Immature natural killer cell (primary cell): ENCODE measurements at places on chromosomes 1 and 21. TPM values are rescaled to one million over a fixed set of nuclear protein-coding genes. Genes with fewer than 3 reads are reported as not detected.

DNA sequence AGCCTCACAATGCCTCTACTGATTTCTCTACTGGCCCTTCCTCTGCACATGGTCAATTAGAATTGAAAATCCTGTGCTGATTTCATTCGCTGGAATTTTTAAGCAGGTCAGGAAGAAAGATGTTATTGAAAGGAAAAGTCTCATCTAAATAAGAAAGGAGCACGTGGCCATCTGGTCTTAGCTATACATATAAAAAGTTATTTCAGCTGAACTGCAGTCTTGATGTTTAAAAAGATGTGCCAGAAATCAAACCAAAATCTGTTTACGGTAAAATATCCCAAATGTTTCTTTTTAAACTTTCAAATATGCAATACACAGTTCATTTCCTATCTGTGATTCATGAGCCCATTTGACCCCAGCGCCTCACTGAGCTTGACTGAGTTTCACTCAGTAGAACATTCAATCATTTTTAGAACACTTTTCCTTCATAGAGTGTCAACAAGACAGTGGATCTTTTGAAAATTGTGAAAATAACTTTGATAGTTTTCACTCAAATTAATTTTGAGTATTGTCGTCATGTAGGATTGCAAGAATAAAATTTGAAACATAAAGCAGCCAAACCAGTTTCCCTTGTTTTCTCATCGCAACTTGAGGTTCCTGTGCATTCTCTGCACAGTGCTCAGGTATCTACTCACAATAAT is 293.6 kb downstream of the PTPRC start:
- no peak for DNase-seq
- H3K4me1 ChIP-seq = peaks cover 33% of the 10 kb centered on the region
- no peak overlapping the region for H3K27ac ChIP-seq
- no peaks in the 10 kb centered on the region for H3K27me3 ChIP-seq

- H3K27me3 ChIP-seq = peaks cover 35% of the 10 kb centered on the region
- H3K4me1 ChIP-seq = peaks cover 45% of the 10 kb centered on the region
- peaks cover 13% of the 10 kb centered on the region for H3K36me3 ChIP-seq
- H3K27ac ChIP-seq = peak overlapping the region; percentile 100
- DNase-seq = peak; percentile 32
These were observed 1.7 kb upstream of the JUN start for GRCh38 chr1:58785442-58786058.

- no peaks in the 10 kb centered on the region for H3K4me1 ChIP-seq
- H3K36me3 ChIP-seq = no peaks in the 10 kb centered on the region
- H3K27ac ChIP-seq = no peak overlapping the region
These were observed 493.2 kb upstream of the NFIA start for GRCh38 chr1:60589046-60589748.

GRCh38 chr1:108570128-108570527 is 10.2 kb downstream of the EEIG2 start:
- DNase-seq = peak; percentile 42
- no peaks in the 10 kb centered on the region for H3K27me3 ChIP-seq
- H3K36me3 ChIP-seq = no peaks in the 10 kb centered on the region
- H3K27ac ChIP-seq = no peak overlapping the region

DNA sequence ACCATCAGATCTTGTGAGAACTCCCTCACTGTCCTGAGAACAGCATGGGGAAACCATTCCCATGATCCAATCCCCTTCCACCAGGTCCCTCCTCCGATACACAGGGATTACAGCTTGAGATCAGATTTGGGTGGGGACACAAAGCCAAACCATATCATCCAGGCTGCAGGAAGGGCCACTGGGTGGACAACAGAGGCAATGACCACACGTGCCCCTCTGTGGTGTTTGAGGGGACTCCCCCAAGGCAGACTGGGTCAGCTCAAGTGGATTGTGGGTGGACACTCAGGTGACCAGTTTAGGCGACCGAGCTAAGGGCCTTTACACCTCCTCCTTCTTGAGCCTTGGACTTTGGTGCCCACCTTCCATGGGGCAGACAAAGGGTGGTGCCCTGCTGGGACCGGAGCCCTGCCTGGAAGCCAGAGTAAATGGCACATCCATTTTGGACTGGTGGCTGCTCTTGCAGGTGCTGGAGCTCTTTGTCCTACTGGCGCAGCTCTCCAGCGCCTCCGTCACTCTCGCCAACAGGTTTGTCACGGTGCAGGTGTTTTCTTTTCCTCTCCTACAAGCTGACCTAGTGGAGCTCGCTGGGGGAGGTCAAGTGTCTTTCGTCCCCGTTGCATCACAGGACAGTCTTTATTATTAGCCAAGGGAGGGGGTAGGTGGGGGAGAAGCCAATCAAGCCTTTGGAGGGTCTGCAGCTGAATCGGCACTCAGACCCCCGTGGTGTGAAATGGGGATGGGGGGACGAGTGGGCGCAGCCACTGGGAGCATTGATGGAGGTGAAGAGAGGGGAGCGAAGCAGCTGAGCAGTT is 37.6 kb downstream of the CRYAA start:
- no peak for DNase-seq
- no peak overlapping the region for H3K27ac ChIP-seq
- H3K4me1 ChIP-seq = no peaks in the 10 kb centered on the region

DNA sequence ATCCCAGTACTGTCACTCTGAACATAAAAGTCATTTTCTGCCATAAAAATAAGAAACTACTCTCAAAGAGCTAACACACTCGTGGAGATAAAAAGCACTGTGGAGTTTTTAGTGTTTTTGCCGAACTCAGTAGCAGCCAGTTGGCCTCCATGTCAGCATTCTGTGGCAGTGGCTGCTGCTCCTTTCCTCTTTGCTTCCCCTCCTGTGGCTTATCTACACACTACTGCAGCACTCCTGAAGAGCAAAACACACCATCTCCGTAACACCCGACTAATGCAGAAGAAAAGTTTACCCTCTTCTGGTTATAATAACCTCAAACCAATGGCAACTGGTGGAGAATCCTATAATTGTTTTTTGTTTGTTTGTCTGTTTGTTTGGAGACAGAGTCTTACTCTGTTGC is 44.9 kb downstream of the RAB3GAP2 start:
- no peak overlapping the region for H3K27ac ChIP-seq
- DNase-seq = no peak
- peaks cover 81% of the 10 kb centered on the region for H3K4me1 ChIP-seq
- H3K4me3 ChIP-seq = no peak overlapping the region
- peaks cover 3% of the 10 kb centered on the region for H3K27me3 ChIP-seq

- H3K4me1 ChIP-seq = no peaks in the 10 kb centered on the region
- peaks cover 2% of the 10 kb centered on the region for H3K27me3 ChIP-seq
- DNase-seq = no peak
- no peak overlapping the region for H3K27ac ChIP-seq
These were observed 109.5 kb downstream of the ERG start for GRCh38 chr21:38388647-38389353.

DNA sequence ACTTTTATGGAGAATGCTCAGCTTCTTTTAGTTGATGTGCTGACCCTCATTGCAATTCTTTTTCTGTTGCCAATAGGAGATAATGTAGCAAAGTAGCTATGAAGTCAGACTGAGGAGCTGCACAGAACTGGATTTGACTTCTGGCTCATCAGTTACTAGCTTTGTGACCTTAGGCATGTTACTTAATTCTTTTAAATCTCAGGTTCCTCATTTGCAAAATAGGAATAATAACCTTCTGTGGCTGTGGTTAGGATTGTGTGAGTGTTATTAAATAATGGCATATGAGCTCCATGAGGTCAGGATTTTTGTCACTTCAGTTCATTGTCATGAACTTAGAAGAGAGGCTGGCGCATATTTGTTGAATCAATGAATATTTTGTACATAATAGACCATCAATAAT is 237.6 kb upstream of the SGIP1 start:
- no peak overlapping the region for H3K27ac ChIP-seq
- no peak overlapping the region for H3K4me3 ChIP-seq
- peaks cover 8% of the 10 kb centered on the region for H3K27me3 ChIP-seq

GRCh38 chr1:175204330-175204729 is 11.8 kb upstream of the KIAA0040 start:
- peak overlapping the region; percentile 15 for H3K27ac ChIP-seq
- H3K4me3 ChIP-seq = no peak overlapping the region
- H3K36me3 ChIP-seq = no peaks in the 10 kb centered on the region
- no peaks in the 10 kb centered on the region for H3K27me3 ChIP-seq

DNA sequence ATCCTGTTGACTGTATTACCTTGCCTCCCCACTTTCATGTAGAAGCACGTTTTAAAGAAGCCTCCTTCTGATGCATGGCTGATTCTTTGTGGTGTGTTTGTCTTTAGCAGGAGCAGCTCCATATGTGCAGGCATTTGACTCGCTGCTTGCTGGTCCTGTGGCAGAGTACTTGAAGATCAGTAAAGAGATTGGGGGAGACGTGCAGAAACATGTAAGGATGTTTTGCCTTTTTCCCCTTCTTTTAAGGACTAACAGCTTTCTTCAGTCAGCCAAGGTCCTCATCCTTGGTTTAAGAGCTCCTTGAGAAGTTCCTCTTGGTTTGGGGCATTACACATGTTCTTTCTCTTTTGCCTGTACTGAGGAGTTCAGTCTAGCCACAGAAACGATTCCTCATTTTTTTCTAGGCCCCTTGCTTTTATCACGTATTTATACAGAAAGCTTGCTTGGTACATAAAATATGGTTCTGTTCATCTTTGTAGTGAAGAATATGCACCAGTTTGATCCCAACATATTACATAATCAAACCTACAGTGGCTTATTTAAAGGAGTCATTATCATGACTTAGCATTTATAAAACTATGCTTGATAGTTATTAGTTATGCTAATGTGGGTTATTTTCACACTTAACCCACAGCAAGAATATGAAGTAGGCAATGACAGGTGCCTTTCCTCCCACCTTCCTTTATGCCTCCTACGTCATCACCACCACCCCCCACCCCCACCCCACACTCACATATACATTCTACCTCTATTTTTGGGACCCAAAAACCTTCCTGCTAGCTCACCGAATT is 19.6 kb downstream of the CAP1 start:
- peak overlapping the region; percentile 95 for H3K27ac ChIP-seq
- peaks cover 28% of the 10 kb centered on the region for H3K36me3 ChIP-seq
- H3K27me3 ChIP-seq = no peaks in the 10 kb centered on the region
- DNase-seq = no peak

GRCh38 chr1:24683713-24684162 is 40.6 kb downstream of the SRRM1 start:
- H3K4me3 ChIP-seq = no peak overlapping the region
- peaks cover 4% of the 10 kb centered on the region for H3K36me3 ChIP-seq
- H3K27ac ChIP-seq = no peak overlapping the region

- no peaks in the 10 kb centered on the region for H3K4me1 ChIP-seq
- no peak overlapping the region for H3K27ac ChIP-seq
- peaks cover 2% of the 10 kb centered on the region for H3K27me3 ChIP-seq
- no peak overlapping the region for H3K4me3 ChIP-seq
- peaks cover under 1% of the 10 kb centered on the region for H3K36me3 ChIP-seq
These were observed 18.5 kb downstream of the ALDH4A1 start for GRCh38 chr1:18883636-18884418.

DNA sequence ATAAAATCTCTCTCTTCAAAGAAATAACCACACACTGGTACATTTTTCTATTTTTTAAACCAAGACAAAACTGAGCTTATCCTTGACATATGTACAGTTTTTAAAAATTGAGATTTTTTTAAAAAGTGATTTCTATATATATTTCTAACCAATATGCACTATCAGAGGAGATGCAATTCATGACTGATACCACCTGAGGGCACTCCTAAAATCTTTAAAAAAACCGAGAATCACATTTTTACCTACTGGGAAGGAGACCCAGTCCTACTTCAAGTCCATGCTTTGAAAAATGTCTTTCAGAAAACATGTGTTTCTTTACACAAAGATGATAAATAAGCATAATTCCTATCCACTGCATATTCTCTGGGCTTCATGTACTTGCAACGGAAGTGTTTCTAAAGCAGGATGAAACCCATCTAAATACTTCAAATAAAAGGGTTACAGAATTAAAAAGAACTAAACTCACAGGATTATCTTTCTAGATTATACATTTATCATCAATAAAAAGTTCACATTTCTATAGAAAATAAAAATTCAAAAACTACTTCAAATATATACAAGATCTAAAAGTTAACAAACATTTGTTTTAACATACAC is 98.6 kb downstream of the ENAH start:
- H3K4me1 ChIP-seq = no peaks in the 10 kb centered on the region
- H3K27ac ChIP-seq = no peak overlapping the region

DNA sequence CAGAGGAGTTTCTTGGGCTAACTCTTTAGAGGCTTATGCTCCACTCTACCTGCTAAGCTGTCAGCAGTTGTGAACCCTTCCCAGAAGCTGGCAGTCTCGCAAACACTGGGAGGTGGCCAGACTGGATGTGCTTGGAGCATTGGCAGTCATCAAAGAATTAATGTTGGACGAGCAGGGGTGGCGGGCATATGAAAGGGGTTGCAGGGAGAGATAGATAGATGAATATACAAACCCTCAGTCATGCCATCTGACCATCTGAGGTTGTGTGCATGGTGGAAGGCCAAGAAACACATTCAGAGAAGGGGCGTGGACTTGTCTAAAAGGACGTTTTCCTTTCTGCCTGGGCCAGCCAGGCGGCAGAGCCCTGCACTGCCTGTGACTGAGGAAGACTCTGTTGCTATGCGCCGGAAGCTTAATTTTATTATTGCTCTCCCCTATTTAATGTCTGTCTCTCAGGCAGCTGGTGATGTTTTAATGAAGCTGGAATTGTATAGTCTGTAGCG is 164.4 kb downstream of the PBX1 start:
- DNase-seq = no peak
- no peak overlapping the region for H3K4me3 ChIP-seq
- H3K36me3 ChIP-seq = no peaks in the 10 kb centered on the region
- peaks cover 14% of the 10 kb centered on the region for H3K27me3 ChIP-seq

GRCh38 chr1:192488058-192488457 is 87.5 kb upstream of the RGS1 start:
- no peaks in the 10 kb centered on the region for H3K4me1 ChIP-seq
- no peak overlapping the region for H3K27ac ChIP-seq
- no peaks in the 10 kb centered on the region for H3K27me3 ChIP-seq
- DNase-seq = no peak
- no peaks in the 10 kb centered on the region for H3K36me3 ChIP-seq

DNA sequence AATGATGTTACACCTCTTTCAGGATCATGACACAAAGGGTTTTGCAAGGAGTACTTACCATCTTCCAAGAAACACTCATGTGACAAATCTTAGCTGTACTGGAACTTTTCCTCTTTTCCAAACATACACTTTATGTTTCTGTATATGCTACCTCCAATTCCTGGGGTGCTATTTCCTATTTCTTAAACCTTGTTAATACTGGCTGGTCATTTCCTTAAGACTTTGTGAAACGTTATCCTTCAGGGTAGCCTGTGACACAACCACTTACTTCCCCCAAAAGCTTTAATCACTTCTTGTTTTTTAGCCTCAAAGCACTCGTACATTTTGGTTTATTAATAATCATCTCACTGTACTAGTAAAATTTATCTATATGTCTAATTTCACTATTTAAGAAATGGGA is 39.4 kb downstream of the OR10Z1 start:
- DNase-seq = no peak
- peaks cover 2% of the 10 kb centered on the region for H3K27me3 ChIP-seq
- no peaks in the 10 kb centered on the region for H3K36me3 ChIP-seq

GRCh38 chr1:201423655-201424054 is 2.1 kb upstream of the TNNI1 start:
- no peak overlapping the region for H3K4me3 ChIP-seq
- peaks cover 3% of the 10 kb centered on the region for H3K27me3 ChIP-seq
- H3K36me3 ChIP-seq = no peaks in the 10 kb centered on the region
- no peak overlapping the region for H3K27ac ChIP-seq
- no peak for DNase-seq

The MATN1 gene
- not detected for polyA plus RNA-seq

The KRTAP7-1 gene
- not detected for polyA plus RNA-seq

The ETS2 gene
- polyA plus RNA-seq = 7.3 TPM

The CNR2 gene
- 9.5 TPM for polyA plus RNA-seq

The HRNR gene
- not detected for polyA plus RNA-seq

The SFN gene
- not detected for polyA plus RNA-seq

The GNAI3 gene
- 16.8 TPM for polyA plus RNA-seq

The CELA3A gene
- not detected for polyA plus RNA-seq

The PROK1 gene
- not detected for polyA plus RNA-seq
